ENCODE measurements at places on chromosomes 1 and 21.
A peak's percentile ranks its signal among the peaks of the same experiment; 100 is the strongest.

GRCh38 chr1:24535021-24535424, 20.9 kb upstream of the NCMAP start:
- DNase-seq = peak; percentile 66

DNA sequence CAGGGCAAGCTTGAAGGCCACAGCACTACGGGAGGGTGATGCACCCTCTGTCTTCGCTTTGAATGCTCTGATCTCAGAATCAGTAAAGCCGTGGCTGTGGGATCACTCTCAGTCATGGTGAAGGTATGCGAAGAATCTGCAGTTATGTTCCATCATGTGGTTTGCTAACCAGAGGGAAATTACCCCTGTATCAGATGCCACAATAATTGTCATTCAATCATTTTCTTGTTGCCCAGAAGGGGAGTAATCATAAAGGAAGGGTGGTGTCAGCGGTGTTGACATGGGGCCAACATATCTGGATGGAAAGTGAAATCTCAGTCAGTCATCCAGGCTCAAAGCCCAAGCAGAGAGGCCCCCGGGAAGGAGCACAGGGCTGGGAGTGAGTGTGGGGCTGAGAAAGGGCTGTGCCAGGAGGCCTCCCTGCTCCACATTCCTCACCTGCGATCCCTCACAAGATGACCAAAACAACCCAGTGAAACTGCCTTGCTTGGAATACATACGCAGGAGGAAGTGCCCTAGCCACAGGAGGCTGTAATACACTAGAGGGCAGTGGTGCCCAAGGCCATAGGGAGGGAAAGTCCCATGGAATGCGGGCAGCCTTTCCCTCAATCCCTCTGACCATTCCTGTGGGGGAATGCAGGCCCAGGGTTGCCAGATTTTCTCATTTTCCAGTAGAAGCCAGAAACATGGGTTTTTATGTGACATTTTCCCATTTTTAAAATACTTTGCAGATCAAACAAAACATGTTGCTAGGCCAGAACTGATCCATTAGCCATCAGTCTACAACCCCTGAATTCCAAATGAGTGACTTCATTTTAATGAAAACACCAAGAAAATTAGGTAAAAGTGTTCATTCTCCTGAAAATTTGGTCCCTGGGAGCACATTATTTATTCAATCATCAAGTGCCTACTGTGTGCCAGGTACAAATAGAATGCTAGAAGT, 95.7 kb upstream of the VANGL1 start:
- DNase-seq = no peak

DNA sequence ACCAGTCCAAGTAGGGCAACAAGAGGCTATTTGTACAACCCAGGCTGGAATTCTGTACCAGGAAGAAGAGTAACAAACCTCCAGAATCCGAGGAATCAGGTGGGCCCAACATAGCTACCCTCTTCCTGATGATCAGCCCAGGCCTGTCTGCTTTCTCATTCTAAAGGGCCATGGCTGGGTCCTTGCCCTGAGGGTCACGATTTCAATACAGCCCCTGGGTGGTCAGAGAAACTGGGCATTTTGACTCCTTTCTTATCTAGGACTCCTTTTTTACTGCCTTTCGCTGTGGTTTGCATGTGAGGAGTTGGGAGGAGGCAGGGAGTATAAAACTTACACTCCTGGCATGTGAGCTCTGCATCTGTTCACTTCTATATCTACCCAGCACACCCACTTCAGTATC, 164.9 kb upstream of the COA6 start:
- no peak for DNase-seq

DNA sequence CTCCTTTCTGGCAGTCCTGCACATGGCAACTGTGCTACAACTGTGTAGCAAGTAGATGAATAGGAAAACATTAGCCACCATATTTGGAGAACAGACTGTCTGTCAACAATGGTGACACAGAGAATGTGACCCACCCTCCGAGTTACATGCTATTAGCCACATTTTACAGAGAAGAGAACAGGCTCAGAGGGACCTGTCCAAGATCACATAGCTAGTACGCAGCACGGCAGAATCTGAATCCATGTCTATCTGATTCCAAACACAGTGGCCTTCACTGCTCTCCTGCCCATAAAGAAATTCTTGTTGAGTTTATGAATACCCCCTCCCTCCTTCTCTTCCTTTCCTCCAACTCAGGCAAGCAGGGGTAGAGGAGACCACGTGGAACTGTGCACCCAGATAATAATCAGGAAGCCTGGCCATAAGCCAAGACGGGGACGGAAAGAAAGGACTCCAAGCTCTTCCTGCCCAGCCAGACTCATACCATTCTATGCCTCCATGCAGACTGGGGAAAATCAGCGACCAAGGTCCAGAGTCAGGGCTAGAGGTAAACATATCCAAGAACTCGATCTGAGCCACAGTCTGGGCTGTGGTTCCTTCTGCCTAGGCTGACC, 78.8 kb downstream of the TRABD2B start:
- no peak for DNase-seq

DNA sequence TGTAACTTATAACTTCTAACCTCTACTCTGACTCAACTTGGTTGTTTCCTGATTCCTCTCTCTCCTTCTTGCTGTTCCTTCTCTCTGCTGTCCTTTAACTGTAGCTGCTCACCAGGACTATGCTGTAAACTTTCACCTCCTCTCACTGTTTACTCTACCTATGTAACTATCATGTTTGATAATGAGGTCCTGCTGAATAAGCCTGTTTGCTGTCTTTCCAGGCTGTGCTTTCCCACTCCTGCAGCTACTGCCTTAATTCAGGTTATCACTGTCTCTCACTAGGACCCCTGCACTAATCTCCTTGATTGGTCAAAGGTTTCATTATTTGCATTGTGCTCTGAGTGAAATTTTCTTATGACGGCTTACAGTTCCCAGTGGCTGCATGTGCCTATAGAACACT, 633.9 kb upstream of the PTBP2 start:
- no peak for DNase-seq

- DNase-seq = no peak
Observed at GRCh38 chr1:175933801-175934200, 190.4 kb upstream of the TNR start.

- DNase-seq = no peak
Observed at GRCh38 chr1:222084996-222085395, 343.1 kb upstream of the DUSP10 start.

DNA sequence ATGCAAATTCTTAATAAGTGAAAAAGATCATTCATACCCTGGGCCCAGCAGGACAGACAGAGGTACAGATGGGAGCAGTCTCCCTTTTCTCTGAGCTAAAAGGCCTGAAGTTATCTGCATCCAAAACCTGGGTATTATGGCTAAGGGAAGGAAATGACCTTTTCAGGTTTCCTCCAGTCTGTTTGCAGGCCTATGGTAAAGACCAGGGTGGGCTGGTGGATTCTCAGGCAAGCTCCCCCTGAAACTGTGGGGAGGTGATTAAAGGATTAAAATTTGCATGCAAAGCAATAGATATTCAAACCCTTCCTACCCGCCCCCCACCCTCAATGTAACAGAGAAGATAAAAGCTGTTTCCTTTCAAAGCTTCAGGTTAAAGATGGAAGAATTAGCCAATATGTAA, 471.8 kb upstream of the RUNX1 start:
- no peak for DNase-seq

DNA sequence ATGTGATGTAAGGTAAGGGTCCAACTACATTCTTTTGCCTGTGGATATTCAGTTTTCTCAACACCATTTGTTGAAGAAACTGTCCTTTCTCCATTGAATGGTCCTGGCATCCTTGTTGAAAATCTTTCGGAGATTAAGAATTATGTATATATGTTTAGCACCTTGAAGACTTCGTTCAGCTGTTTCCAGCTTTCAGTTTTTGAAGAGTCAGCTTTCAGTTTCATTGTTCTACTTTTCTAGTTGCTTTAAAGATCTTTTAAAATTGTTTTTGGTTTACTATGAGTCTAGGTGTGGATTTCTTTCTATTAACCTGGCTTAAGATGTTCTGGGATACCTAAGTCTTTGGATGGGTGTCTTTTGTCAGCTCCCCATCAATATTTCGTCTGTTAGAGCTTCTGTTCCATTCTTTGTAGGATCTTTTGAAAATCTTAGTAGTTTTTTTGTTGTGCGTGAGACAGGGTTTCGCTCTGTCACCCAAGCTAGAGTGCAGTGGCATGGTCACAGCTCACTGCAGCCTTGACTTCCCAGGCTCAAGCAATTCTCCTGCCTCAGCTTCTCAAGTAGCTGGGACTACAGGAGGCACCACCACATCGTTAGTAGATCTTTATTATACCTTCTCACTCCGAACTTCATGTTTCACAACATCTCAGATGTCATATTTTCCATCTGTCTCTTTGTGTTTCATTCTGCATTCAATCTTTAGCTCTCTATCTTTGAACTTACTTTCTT, 353.5 kb upstream of the B3GALT2 start:
- peak; percentile 22 for DNase-seq

GRCh38 chr1:7989762-7990428, 28.4 kb downstream of the PARK7 start:
- DNase-seq = no peak

DNA sequence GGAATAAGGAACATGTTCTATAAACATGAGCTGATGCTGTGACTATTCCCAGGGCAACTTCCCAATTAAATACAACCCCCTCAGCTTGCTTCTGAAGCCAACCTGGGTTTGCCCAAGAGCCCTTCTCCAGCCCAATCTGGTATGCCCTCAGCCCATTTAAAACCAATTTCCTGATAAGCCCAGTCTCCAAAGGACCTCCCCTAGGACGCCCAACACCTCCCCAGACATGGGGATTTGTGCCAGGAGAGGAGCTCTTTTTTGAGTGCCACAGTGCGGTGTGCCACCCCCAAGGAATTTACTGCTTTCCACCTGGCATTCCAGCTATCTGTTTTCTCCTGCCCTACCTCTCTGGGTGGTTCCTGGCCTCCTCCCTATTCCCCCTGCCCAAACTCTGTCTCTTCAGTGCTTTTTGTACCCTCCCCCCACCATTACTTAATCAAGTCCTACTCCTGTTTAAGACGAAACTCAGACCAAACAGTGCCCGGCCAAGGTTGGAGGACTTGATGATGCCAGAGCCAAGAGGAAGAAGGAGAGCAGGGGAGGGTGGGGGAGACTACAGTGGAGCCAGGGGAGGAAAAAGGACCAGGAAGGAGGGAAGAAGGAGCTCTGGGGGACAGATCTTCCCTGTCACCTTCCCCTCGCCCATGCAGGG, 11.4 kb upstream of the EFNA1 start:
- DNase-seq = no peak

GRCh38 chr1:114490274-114490693, 20.7 kb downstream of the TRIM33 start:
- no peak for DNase-seq

DNA sequence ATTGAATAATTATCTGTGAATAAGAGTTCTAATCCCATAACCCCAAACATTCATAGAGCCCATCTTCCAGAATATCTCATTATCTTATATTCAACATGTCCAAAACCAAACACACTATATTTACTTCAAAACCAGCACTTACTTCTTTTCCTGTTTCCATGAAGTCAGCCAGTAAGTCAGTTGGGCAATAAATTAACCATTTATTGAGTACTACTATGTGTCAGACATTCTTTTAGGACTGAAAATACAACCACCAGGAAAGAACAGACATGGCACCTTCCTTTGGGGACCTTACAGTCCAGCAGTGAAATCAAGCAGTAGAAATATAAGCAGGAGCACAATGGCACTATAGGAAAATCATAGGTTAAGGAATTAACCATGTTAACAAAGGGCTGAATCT, 8.8 kb downstream of the AK5 start:
- DNase-seq = no peak

- DNase-seq = no peak
Observed at GRCh38 chr1:167635156-167635648, 5.2 kb downstream of the RCSD1 start.

DNA sequence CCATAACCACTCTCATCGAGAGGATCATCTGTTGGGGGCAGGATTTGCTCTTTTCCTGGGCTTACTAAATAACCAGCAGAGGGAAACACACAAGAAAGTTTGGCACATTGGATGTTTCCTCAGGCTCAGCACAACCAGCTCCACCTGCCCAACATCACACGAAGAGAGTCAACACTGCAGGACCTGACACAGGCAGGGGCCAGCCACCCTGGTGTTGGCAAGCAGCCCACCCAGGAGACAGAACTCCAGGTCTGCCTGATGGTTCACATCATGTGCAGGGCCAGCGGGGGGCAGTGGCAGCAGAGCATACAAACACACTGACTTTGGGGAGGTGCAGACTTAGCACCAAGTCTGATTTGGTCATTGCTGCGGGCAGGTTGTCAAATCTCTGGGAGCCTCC, 182.3 kb upstream of the GALNT2 start:
- no peak for DNase-seq

Measured in activated T-helper 9 cell treated with anti-CD3 and anti-CD28 coated beads, Interleukin-2, amount 50 U/mL, for 16 hours (primary cell).